ENCODE measurements at places on chromosomes 16 and 17.

GRCh38 chr17:69473841-69474831 lies 59.6 kb downstream of the MAP2K6 start:
- DNase-seq: peak; percentile 58

DNA sequence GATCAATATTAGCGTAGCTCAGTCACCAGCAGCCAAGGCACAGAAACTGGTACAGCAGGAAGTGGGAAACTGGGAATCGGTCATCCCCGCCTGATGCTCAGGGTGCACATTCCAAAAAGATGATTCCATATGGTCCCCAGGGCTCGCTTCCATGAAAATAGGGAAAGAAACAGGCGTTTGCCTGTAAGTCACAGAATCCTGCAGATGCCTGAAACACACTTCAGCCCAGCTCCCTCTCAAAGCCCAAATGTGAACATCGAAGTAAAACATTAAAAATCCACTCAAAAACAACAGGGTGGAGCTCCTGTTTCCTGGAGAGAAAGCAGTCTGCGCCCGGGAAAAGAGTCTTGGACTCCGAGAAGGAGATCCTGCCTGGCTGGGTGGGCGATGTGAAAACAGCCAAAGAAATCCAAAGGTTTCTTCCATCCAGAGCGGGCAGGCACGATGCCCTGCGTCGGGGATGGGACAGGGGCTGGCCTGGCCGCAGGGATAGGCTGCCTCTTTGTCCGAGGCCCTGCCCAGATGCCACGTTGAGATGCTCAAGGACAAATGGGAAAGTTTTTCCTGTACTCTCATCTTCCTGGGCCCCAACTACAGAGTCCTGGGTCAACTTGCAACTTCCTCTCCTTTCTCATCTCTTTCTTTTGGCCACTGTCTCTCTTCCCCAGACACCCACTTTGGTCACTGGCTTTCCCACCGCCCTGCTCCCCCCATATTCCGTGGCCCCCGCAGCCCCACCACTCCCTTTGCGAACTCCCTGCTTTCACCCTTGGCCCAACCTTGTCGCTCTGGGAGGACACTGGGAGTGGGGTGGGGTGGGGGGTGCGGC lies 743 bp downstream of the WIPI1 start:
- DNase-seq: peak; percentile 89

DNA sequence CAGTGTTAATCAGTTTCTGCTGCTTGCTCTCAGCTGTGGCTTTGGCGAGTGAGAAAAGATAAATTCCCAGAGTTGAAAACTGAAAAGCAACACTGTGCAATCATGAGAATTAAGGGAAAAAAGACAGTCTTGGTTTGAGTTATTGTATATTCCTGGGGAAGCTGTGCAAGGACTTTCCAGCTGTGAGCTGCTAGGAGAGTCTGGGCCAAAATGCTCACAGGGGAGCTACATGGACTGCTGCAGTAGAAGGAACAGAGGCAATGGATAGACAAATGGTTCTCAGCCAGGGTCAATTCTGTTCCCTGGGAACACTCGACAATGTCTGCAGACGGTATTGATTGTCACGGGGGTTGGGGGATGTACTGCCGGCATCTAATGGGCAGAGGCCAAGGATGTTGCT lies 102.0 kb upstream of the ADAMTS18 start:
- no peak for DNase-seq

GRCh38 chr16:24826817-24827566 lies 18.8 kb upstream of the SLC5A11 start:
- DNase-seq: no peak

DNA sequence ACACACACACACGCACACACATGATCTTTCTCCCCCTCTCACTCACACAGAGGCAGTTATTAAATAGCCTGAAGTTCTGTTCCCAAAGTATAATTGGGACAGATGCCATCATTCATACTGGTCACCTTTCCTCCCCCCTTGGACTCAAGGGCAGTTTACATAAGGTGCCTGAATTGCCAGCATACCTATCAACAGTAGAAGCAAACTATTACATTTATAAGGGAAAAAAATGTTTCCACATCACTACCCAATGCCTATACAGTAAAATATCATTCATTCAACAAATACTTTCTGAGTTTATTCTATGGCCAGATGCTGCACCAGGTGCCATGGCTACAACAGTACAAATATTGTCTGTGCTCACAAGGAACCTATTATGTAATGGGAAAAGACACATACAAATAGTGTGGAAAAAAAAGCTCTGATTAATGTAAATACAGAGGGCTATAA lies 6.3 kb downstream of the CNTD1 start:
- DNase-seq: no peak

GRCh38 chr16:27712251-27712711 lies 162.3 kb downstream of the KATNIP start:
- no peak for DNase-seq

GRCh38 chr17:50055055-50055425 lies 870 bp upstream of the ITGA3 start:
- DNase-seq: no peak

- DNase-seq: no peak
Measured at GRCh38 chr16:6206080-6206479, 1108.5 kb upstream of the EEF2KMT start.

All from astrocyte of the spinal cord (primary cell).